ENCODE measurements at places on chromosomes 3 and 15. TPM values are rescaled to one million over a fixed set of nuclear protein-coding genes. Genes with fewer than 3 reads are reported as not detected.

Gene SPTSSB
- polyA plus RNA-seq: 0.53 TPM

DNA sequence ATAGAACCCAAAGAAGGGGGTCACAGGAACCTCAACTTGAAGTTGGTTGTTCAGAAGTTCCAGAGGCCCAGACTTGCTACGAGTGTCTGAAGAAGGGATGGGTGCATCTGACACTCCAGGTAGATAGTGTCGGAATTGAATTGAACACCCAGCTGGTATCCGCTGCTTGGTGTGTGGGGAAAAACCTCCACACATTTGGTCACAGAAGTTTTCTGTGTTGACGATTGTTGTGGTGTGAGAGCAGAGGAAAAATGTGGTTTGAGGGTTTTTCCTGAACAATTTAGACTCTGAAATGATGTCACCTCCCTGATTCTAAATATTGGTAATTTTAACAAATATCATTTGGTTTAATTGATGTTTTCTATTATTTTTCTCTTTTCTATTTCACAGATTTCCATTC lies 218.8 kb upstream of the CTNNB1 start:
- H3K27me3 ChIP-seq: no peaks in the 10 kb centered on the region
- H3K36me3 ChIP-seq: no peaks in the 10 kb centered on the region
- H3K4me3 ChIP-seq: no peak overlapping the region
- H3K4me1 ChIP-seq: peaks cover 9% of the 10 kb centered on the region
- no peak for DNase-seq

Gene GOLGA8O
- 0.42 TPM for polyA plus RNA-seq

Gene SAMD7
- polyA plus RNA-seq: not detected

GRCh38 chr3:63482341-63482740 lies 170.1 kb upstream of the SNTN start:
- DNase-seq: no peak
- no peak overlapping the region for H3K4me3 ChIP-seq
- H3K27me3 ChIP-seq: no peaks in the 10 kb centered on the region
- H3K4me1 ChIP-seq: no peaks in the 10 kb centered on the region
